ENCODE measurements at places on chromosomes 5 and 9. TPM values are rescaled to one million over a fixed set of nuclear protein-coding genes. Genes with fewer than 3 reads are reported as not detected.

The ARSB gene
- 13.6 TPM for total RNA-seq

The TAL2 gene
- total RNA-seq, result 0.58 TPM

The PCDHGA9 gene
- 7.5 TPM for total RNA-seq

The PIP5KL1 gene
- total RNA-seq, result 4.9 TPM

DNA sequence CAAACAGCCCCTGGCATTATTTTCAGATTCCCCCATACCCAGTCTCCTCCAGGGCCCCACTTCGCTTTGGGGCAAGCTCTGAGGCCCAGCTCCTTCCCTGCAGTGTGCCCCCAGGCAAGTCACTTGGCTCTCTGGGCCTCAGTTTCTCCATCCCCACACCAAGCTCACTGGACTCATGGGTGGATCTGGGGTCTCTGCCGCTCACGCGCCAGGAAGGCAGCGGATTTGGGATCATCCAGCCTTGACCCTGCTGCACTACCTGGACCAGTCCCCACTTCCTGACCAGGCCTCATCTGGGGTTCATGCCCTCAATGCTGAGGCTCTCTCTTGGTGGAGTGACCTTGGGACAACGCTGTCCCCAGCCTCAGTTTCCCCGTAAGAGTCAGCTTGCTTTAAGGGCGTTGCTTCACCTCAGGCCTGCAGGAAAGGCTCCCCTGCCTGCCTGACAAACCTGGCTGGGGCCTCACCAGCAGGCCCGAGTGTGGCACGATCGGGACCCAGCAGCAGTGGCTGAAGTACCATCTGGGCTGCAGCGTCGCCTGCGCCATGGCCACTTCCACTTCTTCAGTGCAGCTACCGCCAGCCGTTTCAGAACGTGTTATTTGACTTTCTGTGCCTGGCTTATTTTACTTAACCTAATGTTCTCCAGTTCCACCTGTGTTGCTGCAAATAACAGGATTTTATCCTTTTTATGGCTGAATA is 519.6 kb upstream of the SEMA6A start:
- DNase-seq, result no peak

GRCh38 chr9:21015995-21016394 is 15.4 kb downstream of the HACD4 start:
- no peak for DNase-seq

- DNase-seq, result no peak
Observed at GRCh38 chr5:119355244-119355638, 578 bp upstream of the TNFAIP8 start.

- no peak for DNase-seq
Observed at GRCh38 chr5:42492974-42493373, 69.7 kb downstream of the GHR start.

GRCh38 chr5:150848271-150848670 is 1.9 kb downstream of the IRGM start:
- no peak for DNase-seq

DNA sequence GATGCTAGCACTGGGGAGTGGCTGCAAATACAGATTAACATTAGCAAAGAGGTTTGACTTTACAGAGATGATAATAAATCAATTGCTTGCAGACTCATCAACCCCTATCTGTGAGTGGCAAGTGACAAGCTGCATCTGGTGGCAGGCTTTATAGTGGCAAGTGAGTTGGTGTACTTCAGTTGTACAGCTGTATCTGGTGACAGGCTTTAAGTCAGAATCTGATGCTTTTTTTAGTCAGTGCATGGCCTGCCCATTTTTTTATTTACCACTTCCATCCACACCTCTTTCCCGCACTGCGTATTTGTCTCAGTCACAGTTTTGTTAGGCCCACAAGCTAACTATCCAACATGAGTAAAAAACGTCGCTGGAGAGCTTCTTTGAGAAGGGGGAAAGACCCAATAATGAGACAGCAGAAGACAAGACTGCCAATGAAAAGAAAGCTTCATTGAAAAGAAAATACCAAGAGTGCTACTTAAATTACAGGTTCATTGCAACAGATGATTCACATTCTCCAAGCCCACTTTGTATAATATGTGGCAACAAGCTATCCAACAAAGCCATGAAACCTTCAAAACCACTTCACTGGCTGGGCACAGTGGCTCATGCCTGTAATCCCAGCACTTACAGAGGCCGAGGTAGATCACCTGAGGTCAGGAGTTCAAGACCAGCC is 23.1 kb downstream of the ANP32B start:
- DNase-seq, result no peak

- DNase-seq, result no peak
Observed at GRCh38 chr5:58043032-58043945, 416.6 kb downstream of the PLK2 start.

- no peak for DNase-seq
Observed at GRCh38 chr5:67058998-67059743, 137.4 kb downstream of the CD180 start.

DNA sequence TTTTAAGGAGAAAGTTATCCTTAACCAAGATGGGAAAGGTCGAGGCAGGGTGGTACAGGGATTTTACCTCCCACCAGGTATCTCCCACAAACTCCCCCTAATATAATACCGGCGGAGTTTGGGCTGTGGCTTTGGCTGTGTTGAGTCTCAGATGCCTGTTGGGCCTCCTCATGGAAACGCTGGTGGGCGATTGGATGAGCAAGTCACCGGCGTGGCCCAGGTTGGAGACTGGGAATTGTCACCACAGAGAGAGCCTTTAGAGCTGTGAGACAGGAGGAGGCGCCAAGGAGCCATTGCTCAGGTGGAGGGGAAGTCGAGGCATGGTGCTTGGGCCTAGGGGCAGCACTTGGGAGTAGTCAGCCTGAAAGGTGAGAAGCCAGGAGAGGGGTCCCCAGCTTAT is 3.4 kb upstream of the CAMSAP1 start:
- DNase-seq, result no peak

DNA sequence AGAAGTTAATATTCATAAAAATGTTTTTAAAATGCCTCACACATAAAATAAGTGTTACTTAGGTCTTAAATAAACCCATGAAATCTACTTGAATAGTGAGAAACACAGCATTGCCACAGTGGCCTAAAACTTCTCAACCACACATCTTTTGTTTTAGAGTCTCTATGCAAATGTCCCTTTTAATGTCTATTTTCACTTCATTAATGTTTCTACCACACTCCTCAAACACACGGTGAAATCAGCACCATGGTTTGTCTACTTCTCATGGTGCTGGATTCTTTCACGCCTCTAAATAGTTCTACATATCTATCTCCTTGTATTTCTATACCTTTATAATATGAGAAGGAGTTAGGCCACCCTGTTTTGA is 111.2 kb downstream of the EDIL3 start:
- no peak for DNase-seq

GRCh38 chr9:19934301-19934871 is 145.5 kb upstream of the SLC24A2 start:
- DNase-seq, result peak; percentile 16

- no peak for DNase-seq
Observed at GRCh38 chr9:109411069-109411761, 86.9 kb downstream of the PTPN3 start.

Data from mucosa of gallbladder (tissue), 1 donor.